ENCODE measurements at places on chromosomes 3 and 15. TPM values are rescaled to one million over a fixed set of nuclear protein-coding genes. Genes with fewer than 3 reads are reported as not detected.

GRCh38 chr15:69713726-69714559 lies 261.3 kb downstream of the RPLP1 start:
- DNase-seq = no peak
- H3K4me3 ChIP-seq = no peak overlapping the region
- no peak overlapping the region for H3K27ac ChIP-seq

DNA sequence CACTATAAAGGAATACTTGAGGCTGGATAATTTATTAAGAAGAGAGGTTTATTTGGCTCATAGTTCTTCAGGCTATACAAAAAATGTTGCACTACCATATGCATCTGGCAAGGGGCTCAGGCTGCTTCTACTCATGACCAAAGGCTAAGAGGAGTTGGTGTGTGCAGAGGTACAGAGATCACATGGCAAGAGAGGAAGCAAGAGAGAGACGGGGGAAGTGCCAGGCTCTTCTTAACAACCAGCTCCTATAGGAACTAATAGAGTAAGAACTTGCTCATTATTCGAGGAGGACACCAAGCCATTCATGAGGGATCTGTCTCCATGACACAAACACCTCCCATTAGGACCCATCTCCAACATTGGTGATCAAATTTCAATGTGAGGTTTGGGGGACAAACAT lies 6.0 kb upstream of the FNDC3B start:
- H3K27ac ChIP-seq = no peak overlapping the region
- no peak overlapping the region for H3K4me3 ChIP-seq
- no peaks in the 10 kb centered on the region for H3K4me1 ChIP-seq
- DNase-seq = no peak

DNA sequence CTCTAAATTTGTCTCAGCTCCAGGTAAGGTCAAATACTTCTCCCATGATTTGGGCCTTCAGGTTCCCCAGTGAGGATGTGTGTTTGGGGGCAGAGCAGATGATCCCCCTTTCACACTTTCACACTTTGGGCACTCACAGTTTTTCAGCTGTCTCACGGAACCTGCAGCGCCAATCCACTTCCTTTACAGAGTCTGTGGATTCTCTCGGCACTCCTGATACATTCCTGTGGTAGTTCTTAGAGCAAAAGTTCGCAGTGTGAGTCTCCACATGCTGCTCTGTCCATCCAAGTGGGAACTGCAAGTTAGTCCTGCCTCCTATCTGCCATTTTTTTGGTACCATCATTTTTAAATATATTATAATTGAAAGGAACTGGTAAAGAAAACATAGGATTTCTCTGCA lies 20.2 kb upstream of the CPOX start:
- DNase-seq = no peak
- H3K4me1 ChIP-seq = no peaks in the 10 kb centered on the region
- H3K4me3 ChIP-seq = no peak overlapping the region
- no peaks in the 10 kb centered on the region for H3K27me3 ChIP-seq
- H3K27ac ChIP-seq = no peak overlapping the region
- no peaks in the 10 kb centered on the region for H3K36me3 ChIP-seq

DNA sequence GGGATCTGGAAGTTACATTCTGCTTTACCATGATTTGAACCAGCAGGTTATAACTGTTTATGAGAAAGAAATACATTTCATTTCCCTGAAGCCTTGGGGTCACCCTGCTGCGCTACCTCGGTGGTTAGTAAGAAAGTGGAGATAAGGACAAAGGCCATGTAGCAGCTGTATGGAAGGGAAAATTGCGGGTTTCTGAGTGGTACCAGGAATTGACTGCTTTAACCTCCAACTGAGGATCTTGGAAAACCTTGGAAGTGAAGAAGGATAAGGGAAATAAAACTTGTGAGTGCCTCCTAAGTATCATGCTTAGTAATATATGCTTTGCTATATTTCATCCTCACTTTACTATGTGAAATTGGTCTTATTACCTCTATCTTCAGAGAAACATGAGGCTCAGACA lies 76.1 kb upstream of the GAP43 start:
- no peaks in the 10 kb centered on the region for H3K36me3 ChIP-seq
- H3K27ac ChIP-seq = no peak overlapping the region
- no peak overlapping the region for H3K4me3 ChIP-seq

Gene CLDND1
- 77.3 TPM for total RNA-seq

GRCh38 chr15:48802867-48803266 lies 8.0 kb downstream of the CEP152 start:
- H3K36me3 ChIP-seq = no peaks in the 10 kb centered on the region
- H3K27ac ChIP-seq = no peak overlapping the region
- no peaks in the 10 kb centered on the region for H3K4me1 ChIP-seq
- no peak overlapping the region for H3K4me3 ChIP-seq
- no peak for DNase-seq

Measured in Panc1 (cell line).